CD8-positive, alpha-beta T cell (primary cell): ENCODE measurements at places on chromosomes 7 and 10.
A peak's percentile ranks its signal among the peaks of the same experiment; 100 is the strongest.

DNA sequence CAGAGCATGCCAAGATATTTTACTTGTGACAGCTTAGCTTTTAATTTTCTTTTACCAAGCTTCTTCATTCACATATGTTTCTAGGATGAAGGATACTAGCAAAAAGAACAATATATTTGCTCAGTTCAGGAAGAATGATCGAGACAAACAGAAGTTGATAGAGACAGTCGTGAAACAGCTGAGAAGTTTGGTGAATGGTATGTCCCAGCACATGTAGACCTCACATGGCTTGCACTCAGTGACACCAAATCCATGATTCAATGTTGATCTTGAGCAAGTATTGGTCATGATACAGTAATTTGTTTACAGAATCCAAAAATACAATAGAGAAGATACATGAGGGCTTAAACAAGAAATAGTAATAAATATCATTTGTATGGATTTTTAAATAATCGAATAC, 2.5 kb upstream of the CYP26C1 start:
- no peak for DNase-seq

DNA sequence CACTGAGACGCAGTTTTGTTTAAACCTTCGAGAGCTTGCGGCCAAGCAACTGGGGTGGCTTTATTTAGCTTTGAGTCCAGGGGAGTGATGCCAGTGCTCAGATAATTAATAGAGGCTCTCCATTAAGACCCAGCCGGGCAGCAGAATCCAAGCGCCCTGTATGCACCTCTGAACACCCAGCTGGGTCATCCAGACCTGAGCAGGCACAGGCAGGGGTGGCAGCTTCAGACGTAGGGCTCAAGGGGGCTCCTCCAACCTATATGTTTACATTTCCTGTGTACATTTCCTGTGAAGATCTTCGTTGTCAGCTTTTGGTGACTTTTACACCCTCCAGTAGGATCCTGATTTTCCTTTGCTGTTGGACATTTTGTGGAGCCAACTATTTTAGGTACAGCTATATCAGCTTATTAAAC, 719.5 kb downstream of the LRMDA start:
- no peak for DNase-seq

- DNase-seq = no peak
Measured at GRCh38 chr10:69732147-69732825, 69.4 kb upstream of the COL13A1 start.

DNA sequence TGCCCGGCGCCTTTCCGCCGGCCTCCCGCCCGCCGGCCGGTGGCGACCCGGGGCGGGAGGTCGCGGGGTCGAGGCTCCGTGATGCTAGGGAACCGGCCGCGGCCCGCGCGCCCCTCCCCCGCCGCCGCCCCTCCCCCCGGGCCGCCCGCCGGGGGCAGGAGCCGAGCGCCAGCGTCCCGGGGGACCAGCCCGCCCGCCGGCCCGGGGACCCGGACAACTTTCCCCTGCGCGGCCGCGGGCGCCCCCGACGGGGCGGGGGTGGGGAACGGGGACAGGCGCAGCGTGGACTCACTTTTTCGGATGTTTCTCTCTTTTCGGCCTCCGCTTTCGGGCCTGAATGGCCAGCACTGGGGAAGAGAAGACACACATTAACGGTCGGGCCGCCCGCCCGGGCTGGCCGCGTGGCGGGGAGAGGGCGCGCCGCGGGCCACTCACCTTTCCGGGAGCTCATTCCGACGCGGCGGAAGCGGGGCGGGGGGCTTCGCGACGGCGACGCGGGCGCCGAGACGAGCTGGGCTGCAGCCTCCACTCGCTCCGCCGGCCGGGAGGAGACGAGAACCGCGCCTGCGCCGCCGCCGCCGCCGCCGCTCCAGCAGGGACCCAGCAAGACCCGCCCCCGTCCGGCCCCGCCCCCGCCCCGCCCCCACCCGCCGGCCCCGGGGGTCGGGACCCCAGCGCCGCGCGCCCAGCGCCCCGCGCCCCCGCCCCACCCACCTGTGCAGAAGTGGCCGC, at the start of gene SRPK2:
TSS of gene SRPK2 (minus strand) at position 566 of the 732 bp plus-strand sequence.
- DNase-seq = peak; percentile 63

DNA sequence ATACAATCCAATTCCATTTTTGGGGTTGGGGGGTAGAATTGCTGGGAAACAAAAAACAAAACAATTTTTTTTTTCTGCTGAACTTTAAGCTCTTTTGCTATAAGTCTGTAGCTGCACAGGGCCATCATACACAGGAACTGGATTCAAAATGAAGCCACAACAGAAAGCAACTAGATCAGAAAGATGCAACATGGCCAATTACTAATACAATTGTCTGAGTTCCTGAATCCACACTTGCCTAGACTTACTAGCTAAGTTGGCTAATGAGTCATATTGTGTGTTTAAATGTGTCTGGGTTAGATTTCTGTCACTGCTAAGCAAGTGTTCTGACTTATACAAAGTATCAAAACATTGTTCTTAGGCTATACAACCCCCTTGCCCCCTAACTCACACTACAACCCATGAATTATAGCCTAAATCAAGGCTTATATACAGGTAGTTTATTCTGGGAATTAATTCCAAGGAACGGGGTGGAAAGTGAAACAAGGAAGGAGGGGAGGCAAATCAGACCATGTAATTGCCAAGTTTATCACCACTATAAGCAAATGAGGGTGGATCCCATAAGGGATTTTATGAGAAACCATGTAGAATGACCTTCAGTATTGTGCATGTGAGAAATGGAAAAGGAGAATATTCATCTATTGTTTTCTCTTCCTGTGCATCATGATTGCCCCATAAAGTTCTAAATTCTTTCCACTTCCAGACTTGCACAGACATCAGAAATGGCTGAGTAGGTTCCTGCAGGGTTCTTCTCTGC, 337.9 kb upstream of the SORCS1 start:
- DNase-seq = no peak

DNA sequence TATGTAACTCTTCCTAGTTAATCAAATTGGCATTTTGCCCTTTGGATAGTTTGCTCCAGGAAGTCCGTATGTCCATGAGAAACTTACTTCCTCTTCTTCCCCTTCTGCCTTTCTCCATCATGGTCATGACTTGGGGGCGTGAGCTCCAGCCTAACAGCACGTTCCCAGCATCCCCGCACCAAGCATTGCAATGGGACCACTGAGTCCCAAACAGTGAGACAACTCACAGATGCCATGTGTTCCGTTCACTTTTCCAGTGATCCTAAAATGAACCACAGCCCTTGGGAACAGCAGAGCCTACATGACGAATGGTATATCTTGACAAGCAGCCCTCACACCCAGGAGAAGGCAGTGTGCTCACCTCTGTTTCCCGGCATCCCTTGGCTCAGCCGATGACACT, 10.7 kb downstream of the BTBD16 start:
- no peak for DNase-seq

DNA sequence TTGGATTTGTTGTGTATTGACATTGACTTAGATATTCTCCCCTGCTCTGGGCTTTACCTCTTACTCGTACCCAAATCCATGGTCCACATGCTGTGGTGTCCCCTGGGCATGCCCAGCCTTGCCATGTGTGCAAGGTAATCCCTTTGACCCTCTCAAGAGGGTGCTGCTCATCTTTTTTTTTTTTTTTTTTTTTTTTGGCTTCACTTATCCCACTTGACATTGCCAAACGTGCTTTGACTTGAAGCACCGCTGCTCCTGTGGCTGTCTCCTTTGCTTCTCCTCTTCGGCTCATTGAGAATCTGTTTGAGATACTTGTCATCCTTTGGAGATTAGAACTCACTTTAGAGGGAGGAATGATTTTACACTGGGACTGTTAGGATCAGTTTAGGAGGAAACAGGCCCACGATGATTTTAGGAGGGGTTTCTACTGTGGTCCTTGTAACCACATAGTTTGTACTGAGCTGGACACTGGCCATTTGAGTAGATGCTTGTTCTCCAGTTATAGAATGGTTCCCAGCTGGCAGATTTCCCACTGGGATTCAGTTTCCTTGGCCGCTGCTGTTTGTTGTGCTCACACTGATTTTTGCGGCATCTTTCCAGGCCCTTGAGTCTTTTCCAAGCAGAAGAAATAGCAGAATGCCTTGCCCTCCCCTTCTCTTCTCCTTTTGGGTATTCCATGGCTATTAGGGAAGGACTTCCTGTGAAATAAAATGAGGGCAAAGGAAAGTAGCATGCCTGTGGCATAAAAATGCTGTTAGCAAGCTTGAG, 184.8 kb downstream of the AUTS2 start:
- DNase-seq = no peak

DNA sequence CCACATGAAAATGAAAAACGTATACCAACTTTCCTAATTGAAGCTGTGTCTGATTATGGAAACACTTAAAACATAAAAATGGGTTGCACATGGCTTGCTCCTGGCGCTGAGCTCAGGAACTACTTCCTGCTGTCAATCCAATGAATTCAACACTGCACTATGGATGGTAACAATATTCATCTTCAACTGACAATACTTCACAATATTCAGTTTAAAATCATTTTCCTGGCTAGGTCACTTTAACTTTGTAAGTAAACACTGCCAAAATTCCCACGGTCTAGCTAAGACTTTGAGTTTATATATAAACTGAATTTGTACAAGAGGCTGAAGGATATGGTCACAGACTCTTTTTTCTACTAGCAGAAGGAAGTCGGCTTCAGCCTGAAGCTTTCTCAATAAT, 556.9 kb downstream of the TNS3 start:
- no peak for DNase-seq

GRCh38 chr10:89369156-89370105, 8.4 kb upstream of the IFIT1B start:
- DNase-seq = peak; percentile 41

- no peak for DNase-seq
Measured at GRCh38 chr10:52394246-52394645, 80.2 kb downstream of the DKK1 start.

GRCh38 chr10:78690354-78691111, 378.2 kb upstream of the ZMIZ1 start:
- no peak for DNase-seq

DNA sequence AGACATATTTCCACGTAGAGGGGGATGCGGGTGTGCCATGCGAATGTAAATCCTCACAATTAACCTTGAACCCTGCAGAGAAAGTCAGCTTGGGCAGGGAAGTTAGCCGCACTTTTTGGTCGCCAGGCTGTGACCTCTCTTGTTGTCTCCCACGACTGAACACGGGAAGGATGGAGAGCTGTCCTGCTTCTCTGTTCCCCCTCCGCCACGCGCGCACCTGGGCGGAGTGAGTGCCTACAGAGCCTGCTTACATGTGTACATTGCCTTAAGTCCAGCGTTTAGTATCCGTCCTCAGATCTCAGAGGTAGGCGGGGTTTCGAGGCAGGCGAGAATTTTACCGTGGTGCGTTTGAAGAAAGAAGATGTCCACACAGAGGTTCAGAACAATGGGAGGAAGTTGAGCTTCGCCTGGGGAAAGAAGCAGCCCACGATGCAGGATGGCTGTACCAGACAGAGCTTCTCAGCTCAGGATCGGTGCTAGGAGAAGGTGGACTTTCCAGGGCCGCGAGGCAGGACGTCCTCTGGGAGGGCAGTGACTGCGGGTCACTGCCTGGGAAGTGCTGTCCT, 482 bp upstream of the ERCC6 start:
- peak; percentile 26 for DNase-seq

GRCh38 chr10:102511583-102512274, 8.0 kb downstream of the SUFU start:
- DNase-seq = no peak

GRCh38 chr10:112115781-112116385, 67.7 kb downstream of the GPAM start:
- DNase-seq = peak; percentile 9

DNA sequence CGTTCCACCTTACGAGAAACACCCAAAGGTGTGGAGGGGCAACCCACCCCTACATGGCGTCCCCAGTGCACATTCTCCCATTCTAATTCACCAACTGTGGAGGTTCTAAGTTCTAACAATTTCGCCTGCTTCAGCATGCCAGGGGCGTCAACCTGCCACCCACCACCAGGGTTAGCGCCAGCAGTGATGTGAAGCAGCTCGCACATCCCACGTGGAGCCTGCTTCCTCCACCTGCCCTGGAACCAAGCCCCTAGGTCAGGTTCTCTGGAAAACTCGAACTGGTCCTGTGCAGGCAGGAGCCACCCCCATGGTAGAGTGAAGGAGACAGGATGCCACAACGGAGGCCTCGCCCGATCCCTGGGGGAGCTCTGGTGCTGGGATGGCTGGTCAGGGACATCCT, 33.3 kb upstream of the FXYD4 start:
- no peak for DNase-seq

- DNase-seq = no peak
Measured at GRCh38 chr7:88317422-88317821, 10.7 kb upstream of the STEAP4 start.

- DNase-seq = no peak
Measured at GRCh38 chr7:24877790-24878311, 102.1 kb downstream of the OSBPL3 start.

GRCh38 chr10:95247200-95247880, 43.5 kb downstream of the PDLIM1 start:
- no peak for DNase-seq

GRCh38 chr7:27176962-27177794, 3.1 kb upstream of the HOXA10 start:
- no peak for DNase-seq

GRCh38 chr10:62239994-62240393, 28.6 kb downstream of the RTKN2 start:
- no peak for DNase-seq

DNA sequence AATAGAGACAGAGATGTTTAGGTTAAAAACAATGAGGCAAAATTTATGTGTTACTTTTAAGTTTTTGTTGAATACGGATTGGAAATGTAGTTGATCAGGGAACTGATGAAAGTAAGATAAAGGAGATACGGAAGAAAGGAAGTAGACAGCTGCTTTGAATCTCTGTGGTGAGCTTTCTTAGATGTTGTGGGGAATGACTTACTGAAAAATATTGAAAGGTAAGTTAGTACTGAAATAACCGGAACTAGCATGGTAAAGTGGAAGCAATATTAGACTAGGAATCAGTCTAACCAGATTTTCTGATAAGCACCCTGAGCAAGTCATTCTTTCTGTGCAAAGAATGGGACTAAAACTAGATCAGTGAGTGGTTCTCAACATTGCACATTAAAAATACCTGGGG, 34.8 kb downstream of the LUC7L2 start:
- no peak for DNase-seq

DNA sequence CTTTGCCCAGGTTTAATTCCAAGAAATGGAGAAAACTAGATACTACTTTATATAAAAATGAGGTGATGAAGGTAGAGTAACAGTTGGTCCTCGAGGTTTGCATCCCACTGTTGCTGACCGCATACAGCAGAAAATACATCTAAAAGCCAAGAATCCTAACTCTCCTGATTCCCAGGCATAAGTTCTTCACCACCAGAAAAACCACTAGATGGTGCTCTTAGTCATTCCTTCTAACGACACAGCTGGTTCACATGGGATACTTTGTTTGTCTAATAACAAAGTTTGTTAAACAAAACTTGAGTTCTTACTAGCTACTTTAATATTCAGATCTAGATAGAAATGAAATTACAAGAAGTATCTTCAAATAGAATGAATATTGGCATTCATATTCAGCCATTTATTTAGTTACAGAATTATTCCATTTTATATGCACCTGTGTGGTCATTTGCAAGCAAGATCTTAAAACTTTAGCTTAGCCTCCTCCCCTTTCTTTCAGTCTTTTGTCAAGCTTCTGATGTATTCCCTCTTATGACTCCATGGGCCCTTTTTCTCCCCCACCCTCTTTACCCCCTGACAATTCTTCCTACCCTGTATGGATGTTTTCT, 54.1 kb upstream of the CYP26C1 start:
- no peak for DNase-seq
